ENCODE measurements at places on chromosomes 13 and 19.

- DNase-seq, result peak; percentile 81
Observed at GRCh38 chr13:105920370-105920769, 615.1 kb downstream of the EFNB2 start.

- DNase-seq, result no peak
Observed at GRCh38 chr19:7376151-7376852, 27.6 kb downstream of the ARHGEF18 start.

- DNase-seq, result no peak
Observed at GRCh38 chr13:112910016-112910415, 59.0 kb upstream of the MCF2L start.

- DNase-seq, result no peak
Observed at GRCh38 chr13:75173457-75174356, 308.3 kb downstream of the TBC1D4 start.

- DNase-seq, result peak; percentile 14
Observed at GRCh38 chr13:58855283-58855682, 1223.7 kb downstream of the PCDH17 start.

DNA sequence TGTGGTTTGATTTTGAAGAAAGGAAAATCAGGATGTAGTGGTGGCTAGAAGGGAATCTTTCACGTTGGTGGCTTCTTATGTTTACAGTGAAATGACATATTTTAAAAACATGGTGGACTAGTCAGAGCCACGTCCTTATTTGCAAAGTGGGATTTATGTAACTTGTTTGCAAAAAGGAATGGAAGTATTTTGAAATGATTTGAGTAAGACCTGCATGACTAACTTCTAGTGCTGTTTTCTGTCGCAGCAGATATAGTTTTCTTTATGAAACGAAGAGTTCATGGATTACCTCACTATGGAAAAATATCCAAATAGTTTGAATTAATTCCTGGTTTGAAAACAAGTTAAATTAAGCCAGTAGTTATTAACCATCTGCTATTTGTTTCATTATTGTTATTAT, 476.5 kb downstream of the MYO16 start:
- DNase-seq, result no peak

DNA sequence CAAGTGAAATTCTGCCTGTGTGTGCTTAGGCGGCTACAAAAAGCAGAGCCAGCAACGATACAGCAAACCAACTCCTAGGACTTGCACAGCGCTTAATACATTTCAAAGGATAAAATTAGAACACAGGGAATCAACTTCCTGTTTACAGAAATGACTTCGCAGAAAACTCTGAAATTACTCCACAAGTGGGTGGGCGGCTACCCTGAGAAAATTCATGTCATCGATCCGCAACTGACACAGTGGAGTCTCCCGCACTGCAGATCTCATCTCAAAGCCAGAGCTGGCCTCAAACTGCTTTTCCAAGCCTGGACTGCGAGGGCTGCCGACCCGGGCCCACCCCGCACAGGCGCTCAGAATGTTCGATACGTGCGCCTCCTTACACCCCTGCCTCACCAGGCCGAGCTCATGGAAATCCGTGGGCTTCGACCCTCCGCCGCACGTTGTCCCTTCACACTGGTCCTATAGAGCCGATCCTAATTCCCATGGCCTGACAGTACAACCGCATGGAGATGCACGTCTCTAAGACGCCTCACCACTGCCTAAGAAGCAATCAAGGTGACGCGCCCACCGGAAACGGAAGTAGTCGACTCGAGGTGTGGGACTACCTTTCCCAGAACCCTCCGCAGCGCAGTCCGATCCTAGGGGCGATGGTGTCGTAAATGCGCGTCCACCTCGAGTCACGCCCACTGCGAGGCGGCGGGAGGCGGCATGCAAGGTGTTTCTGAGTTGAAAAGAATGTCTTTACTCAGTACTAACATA, at the start of gene ZNF229:
Gene ZNF229, minus strand, starts transcription at position 557 of the 759 bp plus-strand sequence. CDS start 5,625 bp downstream, outside the sequence.
- peak; percentile 84 for DNase-seq

DNA sequence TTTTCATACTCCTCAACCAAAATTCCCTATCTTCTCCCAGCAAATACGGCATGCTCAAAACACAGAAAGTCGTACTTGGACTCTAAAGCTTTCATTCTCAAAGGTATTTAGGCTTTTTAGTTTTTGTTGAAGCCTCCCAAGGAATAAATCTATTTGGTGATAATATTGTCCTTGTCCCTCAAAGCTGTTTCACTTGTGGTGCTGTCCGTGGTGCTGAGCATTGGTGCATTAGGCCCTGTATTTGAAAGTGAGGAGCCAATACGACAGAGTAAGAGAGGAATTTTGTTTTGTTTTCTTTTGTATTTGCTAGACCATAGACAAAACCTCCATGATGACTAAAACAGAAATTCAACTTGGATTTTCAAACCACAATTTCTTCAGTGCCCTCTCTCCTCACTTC, 3.2 kb upstream of the LGALS13 start:
- DNase-seq, result peak; percentile 36

GRCh38 chr19:50277966-50278580, 51.1 kb downstream of the KCNC3 start:
- no peak for DNase-seq

- no peak for DNase-seq
Observed at GRCh38 chr13:45401314-45401713, 16.9 kb downstream of the SLC25A30 start.

- DNase-seq, result no peak
Observed at GRCh38 chr13:30031488-30031887, 181.1 kb upstream of the UBL3 start.

DNA sequence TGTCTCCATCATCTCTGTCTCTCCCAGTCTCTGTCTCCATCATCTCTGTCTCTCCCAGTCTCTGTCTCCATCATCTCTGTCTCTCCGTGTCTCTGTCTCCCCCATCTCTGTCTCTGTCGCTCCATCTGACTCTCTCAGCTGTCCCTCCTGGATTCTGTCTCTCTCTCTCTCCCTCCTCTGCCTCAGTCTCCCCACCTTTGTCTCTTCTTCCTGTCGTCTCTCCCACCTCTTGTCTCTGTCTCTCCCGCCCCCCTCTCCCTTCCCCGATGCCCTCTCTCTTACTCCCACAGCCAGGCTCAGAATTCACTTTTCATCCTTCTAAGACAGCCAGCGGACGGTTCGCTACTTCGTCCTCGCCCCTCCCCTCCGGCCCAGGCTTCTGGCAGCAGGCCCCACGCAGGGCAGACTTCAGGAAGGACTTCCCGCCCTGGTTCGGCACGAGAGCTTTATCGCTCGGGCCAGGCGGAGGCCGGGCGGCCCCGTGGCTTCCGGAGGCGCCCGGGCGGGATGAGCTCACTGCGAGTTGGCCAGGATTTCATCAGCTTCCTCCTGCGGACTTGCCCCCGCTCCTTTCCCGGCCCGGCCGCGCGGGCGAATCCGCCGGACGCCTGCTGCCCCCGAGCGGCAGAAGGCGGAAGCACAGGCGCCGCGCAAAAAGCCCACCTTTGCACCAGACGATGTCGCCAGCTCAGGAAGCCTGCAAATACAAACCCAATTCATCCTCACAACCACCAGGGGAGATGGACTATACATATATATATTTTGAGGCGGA, 12.4 kb upstream of the CCDC9 start:
- DNase-seq, result peak; percentile 92

- no peak for DNase-seq
Observed at GRCh38 chr13:59490651-59491050, 673.1 kb downstream of the DIAPH3 start.

- peak; percentile 98 for DNase-seq
Observed at GRCh38 chr13:23790577-23791170, 98.5 kb downstream of the MIPEP start.

Measured in LHCN-M2 (cell line).